HuH-7.5 (cell line): ENCODE measurements at places on chromosomes 3 and 15.

GRCh38 chr3:141575879-141576743, 89.3 kb downstream of the RASA2 start:
- peak; percentile 6 for DNase-seq

GRCh38 chr3:69328103-69328962, 57.6 kb downstream of the FRMD4B start:
- DNase-seq = no peak

DNA sequence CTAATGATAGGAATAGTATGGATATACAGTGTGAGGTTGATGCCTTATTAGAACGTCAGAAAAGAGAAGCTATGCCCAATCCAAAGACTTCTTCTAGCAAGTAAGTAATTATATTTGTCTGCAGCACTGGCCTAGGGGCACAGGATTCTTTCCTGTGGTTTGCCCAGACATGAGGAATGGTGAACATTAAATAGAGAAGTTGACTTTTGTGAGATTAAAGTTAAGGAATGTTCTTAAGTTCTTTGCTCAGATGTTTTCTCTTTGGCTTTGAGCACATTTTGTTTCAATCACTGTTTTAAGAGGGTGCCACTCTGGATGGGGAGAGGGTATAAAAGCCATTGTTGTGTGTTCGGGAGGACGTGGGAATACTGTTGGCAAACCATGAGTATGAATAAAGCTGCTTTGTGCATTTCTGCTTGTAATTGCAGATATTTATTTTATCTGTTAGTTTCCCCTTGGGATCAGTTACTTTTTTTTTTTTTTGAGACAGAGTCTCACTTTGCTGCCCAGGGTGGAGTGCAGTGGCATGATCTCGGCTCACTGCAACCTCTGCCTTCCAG, 8.3 kb downstream of the KIF23 start:
- DNase-seq = no peak

- no peak for DNase-seq
These were observed 184.9 kb downstream of the MINAR1 start for GRCh38 chr15:79617071-79617470.

- DNase-seq = no peak
These were observed 213.2 kb downstream of the CADM2 start for GRCh38 chr3:85171976-85172375.

- DNase-seq = peak; percentile 71
These were observed 19.8 kb downstream of the LARP6 start for GRCh38 chr15:70833861-70834765.

GRCh38 chr3:47984075-47984728, 32.0 kb downstream of the MAP4 start:
- no peak for DNase-seq

DNA sequence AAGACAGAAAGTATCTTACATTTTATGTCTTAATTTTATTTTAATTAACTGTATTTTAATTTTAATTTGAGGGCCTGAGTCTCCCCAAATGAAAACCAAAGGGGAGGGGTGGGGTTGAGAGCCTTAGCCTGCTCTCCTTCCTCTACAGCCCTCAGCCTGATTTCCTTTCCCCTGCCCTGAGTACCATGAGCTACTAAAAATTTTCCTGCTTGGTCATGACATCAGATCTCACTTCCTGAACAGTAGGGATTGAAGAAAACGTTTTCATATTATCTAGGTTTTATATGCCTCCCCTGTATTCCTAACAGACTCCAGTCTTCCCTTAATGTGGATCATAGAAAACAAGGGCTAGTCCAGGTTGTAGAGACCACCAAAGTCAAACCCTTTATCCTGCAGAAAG, 133.9 kb downstream of the MYLK start:
- no peak for DNase-seq

GRCh38 chr15:36106640-36107335, 472.6 kb upstream of the CDIN1 start:
- DNase-seq = no peak

DNA sequence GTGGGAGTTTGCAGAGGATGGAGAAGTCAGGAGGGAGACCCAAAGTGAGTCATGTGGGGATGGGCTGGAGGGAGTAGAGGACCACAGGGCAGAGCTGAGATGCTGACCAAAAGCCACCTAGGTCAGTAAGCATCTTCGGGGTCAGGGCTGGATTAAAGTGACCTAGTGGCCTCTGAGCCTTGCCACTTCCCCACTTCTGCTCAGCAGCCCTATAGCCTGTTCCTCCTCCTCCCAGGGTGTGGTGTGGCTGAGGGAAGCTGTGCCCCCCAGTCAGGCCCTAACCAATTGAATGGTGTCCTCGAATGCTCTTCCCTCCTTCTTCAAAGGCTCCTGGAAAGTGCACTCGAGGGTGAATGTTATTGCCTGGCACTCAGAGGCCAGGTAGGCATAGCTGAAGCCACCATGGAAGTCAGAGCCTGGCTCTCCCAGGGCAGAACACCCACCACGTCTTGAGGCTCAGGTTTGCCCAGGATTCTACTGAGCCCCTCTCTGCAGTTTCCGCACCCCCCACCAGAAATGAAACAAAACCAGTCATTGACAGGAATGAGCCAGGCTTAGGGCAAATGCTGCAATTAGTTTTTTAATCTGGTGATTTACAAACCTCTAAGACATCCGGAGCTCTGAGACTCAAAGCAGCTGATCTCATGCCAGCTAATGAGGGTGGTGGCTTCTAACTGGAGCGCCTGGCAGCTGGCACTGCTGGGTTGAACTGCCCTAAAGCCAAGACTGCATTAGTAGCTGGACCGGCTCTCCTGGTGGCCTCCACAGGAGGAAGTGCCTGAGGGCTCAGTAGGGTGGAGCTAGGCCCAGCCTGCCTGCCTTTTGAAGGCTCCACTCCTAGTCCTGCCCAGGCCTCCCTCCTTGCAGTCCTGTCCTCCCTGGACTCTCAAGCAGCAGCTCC, 26.0 kb upstream of the VIPR1 start:
- no peak for DNase-seq

- DNase-seq = no peak
These were observed 33.2 kb downstream of the IDH3A start for GRCh38 chr15:78182336-78182700.

GRCh38 chr3:180408654-180409053, 193.3 kb upstream of the TTC14 start:
- no peak for DNase-seq

DNA sequence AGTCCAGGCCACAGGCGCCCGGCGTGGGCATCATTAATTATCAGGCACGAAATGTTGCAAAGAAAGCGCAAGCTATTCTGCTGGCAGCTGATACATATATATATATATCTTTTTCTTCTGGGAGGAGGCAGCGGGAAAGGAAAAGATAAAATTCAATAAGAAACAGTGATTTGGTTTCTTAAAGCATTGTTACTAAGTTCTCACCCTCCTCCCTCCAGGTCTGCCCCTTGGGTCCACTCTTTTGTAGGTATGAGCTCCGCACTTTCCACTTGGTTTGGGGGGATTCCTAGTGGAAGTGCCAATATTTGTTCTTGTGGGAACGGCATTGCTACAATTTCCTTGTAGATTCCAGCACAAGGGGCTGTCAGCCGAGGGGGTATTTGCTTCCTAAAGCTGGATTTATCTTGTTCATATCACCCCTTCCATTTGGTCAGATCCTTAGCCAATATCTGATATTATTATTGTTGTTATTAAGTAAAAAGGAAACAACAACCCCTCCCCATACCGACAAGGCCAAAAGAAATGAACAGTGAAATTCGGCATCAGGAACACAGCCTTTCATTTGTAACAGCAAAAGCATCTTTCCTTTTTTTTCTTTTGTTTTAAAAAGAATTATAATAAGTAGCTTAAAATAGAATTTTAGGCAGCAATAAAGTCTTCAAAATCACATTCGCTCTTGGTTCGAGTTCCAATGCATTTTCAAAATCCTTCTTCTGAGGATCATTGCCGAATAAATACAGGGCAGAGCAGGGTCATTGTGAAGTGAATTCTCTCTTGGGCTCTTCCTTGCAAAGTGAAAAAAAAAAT, 15.6 kb downstream of the ZIC1 start:
- no peak for DNase-seq

- DNase-seq = no peak
These were observed 58.1 kb upstream of the CD200R1L start for GRCh38 chr3:112904786-112905185.

DNA sequence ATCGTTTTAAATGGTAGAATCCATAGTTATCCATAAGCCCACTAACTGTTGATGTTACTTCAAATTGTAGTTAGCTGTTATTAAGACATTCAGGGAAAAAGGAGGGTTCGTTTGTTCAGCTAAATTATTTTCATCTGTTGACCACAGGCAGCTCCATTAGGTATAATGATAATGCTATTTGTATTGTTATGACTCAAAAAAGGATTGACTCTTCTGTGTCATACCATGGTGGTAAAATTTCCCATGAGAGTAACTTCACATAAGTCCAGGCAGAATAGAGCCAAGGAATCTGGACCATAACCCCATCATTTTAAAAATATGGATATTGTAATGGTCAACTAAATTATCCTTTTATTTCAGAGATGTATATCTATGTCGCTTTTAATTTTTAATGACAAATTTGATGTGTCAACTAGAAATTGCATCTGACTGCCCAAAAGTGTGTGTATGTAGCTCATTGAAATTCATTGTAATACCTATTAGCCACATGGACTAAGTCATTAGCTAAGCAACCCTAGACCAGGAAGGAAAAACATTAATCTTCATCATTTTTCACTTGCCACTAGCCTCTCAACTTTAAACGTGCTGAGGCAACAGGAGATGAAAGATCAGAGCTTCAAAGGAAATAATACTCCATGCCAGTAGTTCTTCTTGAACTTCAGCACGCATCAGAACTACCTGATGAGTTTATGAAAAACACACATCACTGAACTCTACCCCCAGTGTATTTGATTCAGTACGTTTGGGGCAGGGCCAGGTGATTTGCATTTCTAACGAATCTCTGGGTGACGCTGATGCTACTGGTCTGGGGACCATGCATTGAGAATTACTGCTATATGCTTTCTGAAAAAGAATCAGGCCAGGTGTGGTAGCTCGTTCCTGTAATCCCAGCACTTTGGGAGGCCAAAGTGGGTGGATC, 537.7 kb downstream of the UNC13C start:
- no peak for DNase-seq

DNA sequence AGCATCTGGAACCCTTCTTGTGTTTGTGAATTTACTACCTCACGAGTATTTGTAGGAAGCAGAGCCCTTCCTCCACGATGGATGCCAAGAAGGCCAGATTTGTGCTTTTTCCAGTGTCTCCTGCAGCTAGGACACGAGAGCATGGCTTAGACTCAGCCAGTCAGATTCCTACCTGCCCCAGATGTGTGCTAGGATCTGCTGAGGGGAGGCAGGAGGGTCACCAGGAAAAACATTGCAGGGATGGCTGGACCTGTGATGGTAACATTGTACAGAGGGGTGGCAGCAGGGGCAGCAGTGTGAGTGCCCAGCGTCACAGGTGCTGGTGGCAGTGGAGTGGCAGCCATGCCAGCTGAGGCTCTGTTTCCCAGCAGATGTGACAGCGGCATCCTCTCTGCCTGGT, 285.3 kb downstream of the FAM43A start:
- DNase-seq = no peak

DNA sequence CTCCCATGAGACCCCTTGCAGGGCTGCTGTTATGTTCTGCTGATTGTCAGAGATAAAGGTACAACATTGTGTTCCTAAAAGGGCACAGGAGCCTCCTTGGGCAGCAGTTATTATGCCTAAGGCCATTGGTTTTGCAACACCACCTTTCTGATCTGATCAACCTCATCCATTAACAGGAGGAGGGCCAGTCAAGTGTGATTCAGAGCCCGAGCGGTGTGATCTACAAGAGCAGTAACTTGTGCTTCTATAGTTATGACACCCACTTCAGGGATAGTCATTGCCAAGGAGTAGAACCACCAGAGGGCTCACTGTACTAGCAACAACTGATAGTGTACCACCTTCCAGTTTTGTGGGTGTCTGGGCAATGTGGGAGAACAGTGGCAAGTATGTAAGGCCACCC, 1457.9 kb upstream of the CADM2 start:
- no peak for DNase-seq

- DNase-seq = no peak
These were observed 34.9 kb downstream of the ABHD2 start for GRCh38 chr15:89123181-89123525.

GRCh38 chr3:16433701-16434151, 79.8 kb downstream of the RFTN1 start:
- DNase-seq = no peak

- DNase-seq = no peak
These were observed 9.7 kb downstream of the TTC23 start for GRCh38 chr15:99239545-99240198.

GRCh38 chr3:45641756-45642155, 47.2 kb downstream of the LIMD1 start:
- no peak for DNase-seq

DNA sequence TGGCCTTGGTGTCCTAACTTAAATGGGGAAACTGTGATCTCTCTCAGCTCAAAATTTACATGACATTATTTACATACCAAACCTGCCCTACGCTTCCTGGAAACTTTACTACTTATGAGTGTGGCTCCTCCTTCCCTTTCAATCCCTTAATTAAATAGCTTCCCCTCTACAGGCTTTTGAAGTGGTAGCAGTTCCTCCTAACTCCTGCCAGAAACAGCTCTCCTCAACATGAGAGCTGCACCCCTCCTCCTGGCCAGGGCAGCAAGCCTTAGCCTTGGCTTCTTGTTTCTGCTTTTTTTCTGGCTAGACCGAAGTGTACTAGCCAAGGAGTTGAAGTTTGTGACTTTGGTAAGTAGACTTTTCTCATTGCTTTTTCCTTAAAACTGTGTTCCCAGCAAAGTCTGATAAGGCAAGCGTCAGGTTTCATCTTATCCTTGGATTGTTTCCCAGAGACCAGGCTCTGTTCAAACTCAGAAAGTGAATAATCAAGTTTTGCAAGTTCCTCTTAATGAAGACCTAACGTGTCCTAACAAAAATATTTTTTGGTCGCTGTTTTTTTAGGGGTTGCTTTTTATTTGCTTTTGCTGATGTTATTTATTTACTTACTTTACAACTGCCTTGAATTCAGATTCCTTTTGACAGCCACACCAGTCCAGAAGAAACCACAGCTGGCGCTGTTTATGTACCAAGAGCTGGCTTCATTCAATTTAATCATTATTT, at the start of gene ACP3:
ACP3 (plus strand) TSS at position 179 of the 720 bp plus-strand sequence; CDS start at position 229, 50 bp downstream.
- DNase-seq = no peak

DNA sequence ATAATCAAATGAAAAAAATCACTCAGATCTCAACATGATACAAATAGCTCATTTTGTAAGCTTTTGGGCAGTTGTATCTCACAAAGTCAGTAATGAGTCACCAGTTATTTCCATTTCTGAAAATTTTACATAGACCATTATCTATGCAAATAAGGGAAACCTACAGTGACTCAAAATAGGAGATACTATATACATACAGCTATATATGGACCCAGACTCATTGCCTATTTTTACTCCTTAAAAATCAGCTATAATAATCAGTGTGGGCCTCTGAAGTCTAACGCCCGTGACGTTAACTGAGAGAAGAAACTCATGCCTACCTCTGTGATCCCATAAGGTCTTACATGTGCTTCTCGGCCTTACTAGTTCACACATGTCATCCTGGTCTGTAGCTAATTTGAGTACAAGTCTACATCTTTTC, 31.6 kb downstream of the LRIG1 start:
- DNase-seq = no peak

- peak; percentile 35 for DNase-seq
These were observed 84.5 kb upstream of the STT3B start for GRCh38 chr3:31448035-31448881.

- DNase-seq = no peak
These were observed 3.2 kb downstream of the ITGB5 start for GRCh38 chr3:124883766-124884473.

GRCh38 chr15:37877851-37878741, 56.3 kb upstream of the TMCO5A start:
- DNase-seq = no peak
